Tibial nerve (tissue), 4 donors: ENCODE measurements at places on chromosomes 1 and 21. TPM values are rescaled to one million over a fixed set of nuclear protein-coding genes. Genes with fewer than 3 reads are reported as not detected.
A peak's percentile ranks its signal among the peaks of the same experiment; 100 is the strongest.

Gene PTGS2
- total RNA-seq = 0.84 TPM

Gene RHEX
- not detected for total RNA-seq

Gene HTR1D
- 0.63 TPM for total RNA-seq

Gene SHISAL2A
- 1.9 TPM for total RNA-seq

Gene TMEM240
- 5.1 TPM for total RNA-seq

Gene ALPL
- 10.8 TPM for total RNA-seq

Gene HPCAL4
- not detected for total RNA-seq

Gene NPHS2
- total RNA-seq = not detected

Gene PLA2G2D
- not detected for total RNA-seq

DNA sequence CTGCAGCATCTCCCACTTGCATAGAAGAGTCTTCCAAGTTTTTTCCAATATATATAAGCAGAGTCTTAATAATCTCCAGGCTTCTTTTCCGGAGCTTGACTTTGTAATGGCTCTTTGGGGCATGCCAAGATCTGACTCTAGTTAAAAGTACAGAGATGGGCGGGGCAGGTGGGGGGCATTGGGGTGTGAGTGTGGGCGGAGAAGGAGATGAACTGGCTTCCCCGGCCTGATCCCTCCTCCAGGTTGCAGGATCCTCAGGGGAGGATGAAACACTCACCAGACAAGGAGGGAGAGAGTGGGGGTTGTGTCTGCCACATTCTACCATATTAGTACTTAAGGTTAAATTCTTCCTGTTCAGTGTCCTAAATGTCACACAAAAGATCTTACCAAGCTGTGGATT is 23.0 kb downstream of the S100A10 start:
- DNase-seq = no peak

- DNase-seq = no peak
Observed at GRCh38 chr21:37259426-37259825, 7.7 kb downstream of the VPS26C start.

DNA sequence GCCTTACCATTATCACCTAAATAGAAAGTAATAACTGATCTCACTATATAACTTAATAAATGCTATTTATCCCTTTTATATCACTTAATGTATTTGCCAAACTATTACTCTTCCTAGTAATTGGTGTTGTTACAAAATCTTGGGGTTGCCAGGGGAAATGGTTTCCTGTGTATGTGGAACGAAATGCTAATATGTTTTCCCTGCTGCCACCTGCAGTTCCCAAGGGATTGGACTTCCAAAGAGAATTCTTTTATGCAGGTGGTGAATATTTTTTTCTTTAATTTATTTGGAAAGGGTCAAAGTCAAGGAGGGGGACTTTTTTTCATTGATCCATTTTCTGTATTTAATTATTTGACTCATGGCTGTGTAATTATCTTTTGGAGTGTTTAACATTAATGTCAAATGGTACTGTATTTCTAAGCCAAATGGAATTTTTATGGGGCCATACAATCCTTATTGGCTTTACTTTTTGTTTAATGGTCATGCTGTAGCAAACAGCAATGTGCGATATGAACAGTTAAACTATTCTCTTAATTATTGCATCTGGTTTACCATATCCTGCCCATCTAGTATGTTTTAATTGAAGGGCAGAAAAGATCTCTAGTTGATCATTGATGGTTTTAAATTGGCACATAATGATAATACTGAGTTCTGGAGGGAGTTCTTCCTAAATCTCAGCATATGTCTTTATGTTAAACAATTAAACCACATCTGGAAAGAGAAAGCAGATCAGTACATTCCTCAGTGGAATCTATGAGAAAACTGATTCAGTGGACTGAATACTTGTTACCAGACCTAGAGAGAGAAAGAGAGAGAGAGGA is 486.3 kb downstream of the TTLL7 start:
- DNase-seq = no peak

DNA sequence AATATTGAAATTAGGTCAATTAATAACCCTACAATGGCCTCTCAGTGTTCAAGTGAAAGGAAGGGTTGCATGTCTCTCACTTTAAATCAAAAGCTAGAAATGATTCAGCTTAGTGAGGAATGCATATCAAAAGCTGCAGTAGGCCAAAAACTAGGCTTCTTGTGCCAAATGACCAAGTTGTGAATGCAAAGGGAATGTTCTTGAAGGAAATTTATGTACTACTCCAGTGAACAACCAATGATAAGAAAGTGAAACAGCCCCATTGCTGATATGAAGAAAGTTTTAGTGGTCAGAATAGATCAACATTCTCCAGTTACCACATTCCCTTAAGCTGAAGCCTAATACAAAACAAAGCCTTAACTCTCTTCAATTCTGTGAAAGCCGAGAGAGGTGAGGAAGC is 10.0 kb downstream of the MAEL start:
- no peak for DNase-seq

GRCh38 chr1:177884479-177885021 is 85.3 kb downstream of the SEC16B start:
- no peak for DNase-seq

DNA sequence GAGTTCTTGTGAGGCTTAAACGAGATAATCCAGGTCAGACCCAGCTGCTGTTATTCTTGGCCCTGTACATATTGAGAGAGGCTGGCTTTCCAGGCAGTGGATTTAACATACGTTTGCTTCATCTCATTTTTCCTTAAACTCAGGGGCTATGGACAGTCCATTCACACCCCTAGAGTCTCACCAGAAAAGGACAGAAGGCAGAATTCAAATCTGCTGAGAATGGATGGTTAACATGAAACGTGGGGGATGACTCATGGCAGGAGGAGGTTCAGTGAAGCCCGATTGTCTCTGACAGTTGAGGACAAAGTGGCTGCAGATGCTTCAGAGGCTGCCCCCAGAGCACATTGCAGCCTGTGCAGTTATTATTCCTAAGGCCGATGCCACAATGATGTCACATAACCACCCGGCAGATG is 39.5 kb downstream of the TGFB2 start:
- no peak for DNase-seq

DNA sequence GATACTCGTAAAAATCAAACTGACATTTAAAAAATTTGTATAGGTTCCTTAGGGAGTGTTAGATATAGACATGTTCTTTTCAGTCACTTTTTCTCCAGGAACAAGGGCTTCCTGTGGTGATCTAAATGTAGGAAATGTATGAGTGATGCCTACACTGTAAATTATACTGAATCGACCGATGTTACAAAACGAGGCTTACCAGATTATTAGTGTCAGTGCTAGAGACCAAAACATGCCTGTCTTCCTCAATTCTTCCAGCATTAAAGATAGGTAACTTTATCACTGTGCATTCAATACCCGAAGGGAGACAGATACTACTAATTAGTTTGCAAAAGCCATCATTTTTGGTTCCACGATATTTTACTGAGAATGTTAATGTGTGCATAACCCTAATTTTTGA is 86.1 kb downstream of the BRINP3 start:
- DNase-seq = no peak

GRCh38 chr1:5341471-5341870 is 650.8 kb downstream of the NPHP4 start:
- DNase-seq = no peak

DNA sequence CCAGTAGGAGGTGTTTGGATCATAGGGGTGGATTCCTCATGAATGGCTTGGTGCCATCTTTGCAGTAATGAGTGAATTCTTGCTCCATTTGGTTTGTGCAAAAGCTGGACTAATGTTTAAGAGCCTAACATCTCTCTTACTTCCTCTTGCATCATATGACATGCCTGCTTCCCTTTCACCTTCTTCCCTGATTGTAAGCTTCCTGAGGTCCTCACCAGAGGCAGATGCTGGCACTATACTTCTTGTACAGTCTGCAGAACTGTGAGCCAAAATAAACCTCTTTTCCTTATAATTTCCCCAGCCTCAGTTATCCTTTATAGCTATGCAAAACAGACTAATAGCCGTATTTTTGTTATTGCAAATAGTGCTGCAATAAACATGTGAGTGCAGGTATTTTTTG is 8.1 kb downstream of the PRSS38 start:
- DNase-seq = no peak

DNA sequence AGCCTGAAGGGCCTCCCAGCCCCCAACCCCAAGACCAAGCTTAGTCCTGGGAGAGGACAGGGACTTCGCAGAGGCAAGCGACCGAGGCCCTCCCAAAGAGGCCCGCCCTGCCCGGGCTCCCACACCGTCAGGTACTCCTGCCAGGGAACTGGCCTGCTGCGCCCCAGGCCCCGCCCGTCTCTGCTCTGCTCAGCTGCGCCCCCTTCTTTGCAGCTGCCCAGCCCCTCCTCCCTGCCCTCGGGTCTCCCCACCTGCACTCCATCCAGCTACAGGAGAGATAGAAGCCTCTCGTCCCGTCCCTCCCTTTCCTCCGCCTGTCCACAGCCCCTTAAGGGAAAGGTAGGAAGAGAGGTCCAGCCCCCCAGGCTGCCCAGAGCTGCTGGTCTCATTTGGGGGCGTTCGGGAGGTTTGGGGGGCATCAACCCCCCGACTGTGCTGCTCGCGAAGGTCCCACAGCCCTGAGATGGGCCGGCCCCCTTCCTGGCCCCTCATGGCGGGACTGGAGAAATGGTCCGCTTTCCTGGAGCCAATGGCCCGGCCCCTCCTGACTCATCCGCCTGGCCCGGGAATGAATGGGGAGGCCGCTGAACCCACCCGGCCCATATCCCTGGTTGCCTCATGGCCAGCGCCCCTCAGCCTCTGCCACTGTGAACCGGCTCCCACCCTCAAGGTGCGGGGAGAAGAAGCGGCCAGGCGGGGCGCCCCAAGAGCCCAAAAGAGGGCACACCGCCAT is 21.9 kb upstream of the ARF1 start:
- peak; percentile 8 for DNase-seq

DNA sequence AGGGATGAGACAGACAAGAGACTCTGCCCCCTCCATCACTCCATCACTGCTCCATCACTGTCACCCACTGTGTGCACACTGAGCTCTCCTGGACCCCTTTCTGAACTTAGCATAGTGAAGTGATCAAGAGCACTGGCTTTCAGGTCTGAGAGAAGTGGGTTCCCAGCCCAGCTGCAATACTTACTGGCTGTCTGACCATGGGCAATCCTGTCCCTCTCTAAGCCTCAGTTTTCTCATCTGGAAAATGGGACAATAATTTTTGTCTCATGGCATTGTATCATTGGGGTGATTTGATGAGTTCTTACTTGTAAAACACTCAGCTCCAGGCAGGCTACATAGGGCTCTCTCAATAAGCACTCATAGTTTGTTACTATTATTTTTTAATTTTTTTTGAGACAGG is 7.5 kb upstream of the RPS6KA1 start:
- no peak for DNase-seq

- DNase-seq = no peak
Observed at GRCh38 chr1:237565236-237565635, 325.5 kb downstream of the ZP4 start.

GRCh38 chr1:217535601-217536377 is 95.1 kb downstream of the GPATCH2 start:
- DNase-seq = no peak

DNA sequence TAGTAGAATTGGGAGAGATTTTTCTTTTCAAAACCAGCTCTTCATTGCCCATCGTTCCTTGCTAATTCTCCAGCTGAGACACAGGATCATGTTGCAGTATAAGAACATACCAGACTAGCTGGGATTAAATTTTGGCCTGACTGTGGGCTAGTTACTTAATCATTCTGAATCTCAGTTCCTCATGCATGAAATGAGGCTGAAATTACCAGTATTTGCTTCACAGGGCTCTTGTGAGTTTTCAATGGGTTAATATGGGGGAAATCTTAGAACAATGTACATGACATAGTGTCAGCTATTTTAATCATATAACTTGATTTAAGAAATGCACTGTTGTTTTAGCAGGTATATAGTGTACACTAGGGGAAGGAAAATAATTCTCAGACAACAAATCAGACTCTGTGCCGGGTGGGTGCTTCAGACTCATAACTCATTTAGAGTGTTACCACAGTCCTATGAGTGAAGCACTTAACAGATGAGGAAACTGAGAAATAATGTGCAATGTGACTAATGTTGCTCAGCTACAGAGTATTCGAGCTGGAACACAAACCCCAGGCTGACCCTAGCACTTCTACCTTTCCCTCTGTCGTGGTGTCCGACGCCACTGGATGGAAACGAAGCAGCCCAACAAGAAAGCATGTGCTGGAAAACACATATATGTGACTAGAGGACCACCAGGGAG is 137.6 kb upstream of the SGIP1 start:
- no peak for DNase-seq

- DNase-seq = no peak
Observed at GRCh38 chr1:73401666-73402065, 796.3 kb downstream of the LRRIQ3 start.

GRCh38 chr1:110829955-110830553 is 42.9 kb upstream of the CD53 start:
- no peak for DNase-seq

GRCh38 chr1:210262167-210262896 is 29.7 kb downstream of the SERTAD4 start:
- no peak for DNase-seq

DNA sequence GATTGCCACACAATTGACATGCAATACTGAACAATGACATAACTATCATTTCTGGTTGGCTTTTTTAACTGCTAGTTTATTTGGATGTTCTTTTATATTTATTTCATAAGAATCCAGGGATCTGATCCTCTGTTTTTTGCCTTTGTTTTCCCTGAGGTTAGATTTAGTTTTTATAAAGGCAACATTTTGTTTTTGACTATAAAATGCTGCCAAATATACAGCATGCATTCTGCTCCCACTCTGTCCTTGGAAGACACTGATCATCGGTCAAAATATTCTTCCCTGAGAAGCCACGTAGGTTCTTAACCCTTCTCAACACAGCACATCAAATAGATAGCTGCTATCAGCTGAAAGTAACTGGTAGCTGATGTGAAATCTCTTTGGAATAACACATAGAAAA is 52.5 kb downstream of the LYPLAL1 start:
- no peak for DNase-seq

GRCh38 chr1:236181059-236181458 is 38.7 kb downstream of the GPR137B start:
- DNase-seq = no peak
